ENCODE measurements at places on chromosomes 12 and 14.
A peak's percentile ranks its signal among the peaks of the same experiment; 100 is the strongest.

GRCh38 chr14:61256826-61257468 is 24.2 kb downstream of the TMEM30B start:
- no peak for DNase-seq

DNA sequence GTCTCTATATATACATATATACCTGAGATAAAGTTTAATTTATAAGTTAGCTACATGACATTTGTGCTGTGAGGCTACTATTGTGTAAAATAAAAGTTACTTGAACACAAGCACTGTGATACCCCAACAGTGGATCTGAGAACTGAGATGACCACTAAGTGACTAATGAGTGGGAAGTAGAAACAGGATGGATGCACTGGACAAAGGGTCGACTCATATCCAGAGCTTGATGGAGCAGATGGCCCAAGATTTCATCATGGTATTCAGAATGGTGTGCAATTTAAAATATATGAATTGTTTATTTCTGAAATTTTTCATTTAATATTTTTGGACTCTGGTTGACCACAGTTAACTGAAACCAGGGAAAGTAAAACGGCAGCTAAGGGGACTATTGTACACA is 908.6 kb upstream of the MDGA2 start:
- no peak for DNase-seq

DNA sequence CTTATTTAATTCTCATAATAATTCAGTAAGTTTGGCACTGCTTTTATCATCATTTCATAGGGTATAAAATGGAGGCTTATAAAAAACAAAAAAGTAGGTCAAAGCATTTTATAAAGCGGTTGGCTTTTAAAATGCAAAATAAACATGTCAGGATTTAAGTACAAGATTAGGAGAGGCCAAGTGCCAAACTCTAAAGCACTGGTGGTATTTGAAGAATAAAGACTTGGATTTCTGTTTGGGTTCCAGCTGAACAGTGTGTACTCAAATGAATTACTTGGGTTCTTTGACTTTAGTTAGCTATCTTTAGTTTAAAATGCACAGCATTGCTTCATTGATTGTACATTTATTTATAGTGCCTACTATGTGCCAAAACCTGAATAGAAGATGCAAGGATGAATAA is 966.6 kb upstream of the SEL1L start:
- DNase-seq = no peak

DNA sequence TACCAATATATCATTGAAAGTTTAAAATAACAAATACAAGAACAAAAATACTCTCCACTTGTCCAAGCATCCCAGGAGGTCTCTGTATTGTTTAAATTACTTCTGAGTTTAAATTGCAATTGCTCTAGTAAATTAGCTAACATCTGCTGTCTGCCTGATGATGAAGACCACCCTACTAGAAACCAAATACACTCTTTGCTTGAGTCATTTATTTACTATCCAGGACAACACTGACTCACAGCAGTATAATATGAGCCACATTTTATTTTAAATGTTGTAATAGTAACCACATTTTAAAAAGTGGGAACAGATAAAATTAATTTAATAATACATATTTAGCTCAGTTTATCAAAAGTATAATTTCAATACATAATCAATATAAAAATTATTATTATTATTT is 62.9 kb upstream of the EEA1 start:
- DNase-seq = no peak

- DNase-seq = no peak
Measured at GRCh38 chr12:75656648-75657047, 145.2 kb upstream of the KRR1 start.

- peak; percentile 49 for DNase-seq
Measured at GRCh38 chr14:92494512-92494911, 19.1 kb upstream of the RIN3 start.

DNA sequence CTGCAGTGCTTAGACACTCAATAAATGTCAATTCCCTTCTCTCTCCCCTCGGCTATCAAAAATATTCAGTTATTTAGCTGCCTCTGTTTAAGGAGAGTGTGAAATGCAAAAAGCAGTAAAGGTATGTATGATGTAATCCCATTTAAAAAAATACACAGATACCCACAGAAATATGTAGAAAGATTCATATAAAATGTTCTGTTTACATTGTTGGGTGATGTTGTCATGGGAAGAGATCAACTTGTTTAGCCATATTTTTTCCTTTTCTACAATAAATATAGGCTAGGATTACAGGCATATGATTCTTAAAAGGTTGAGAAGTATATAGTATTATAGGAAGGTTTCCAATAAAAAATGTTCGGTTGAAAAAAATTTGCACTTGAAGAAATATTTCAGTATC is 7.8 kb downstream of the PPP2R3C start:
- no peak for DNase-seq

DNA sequence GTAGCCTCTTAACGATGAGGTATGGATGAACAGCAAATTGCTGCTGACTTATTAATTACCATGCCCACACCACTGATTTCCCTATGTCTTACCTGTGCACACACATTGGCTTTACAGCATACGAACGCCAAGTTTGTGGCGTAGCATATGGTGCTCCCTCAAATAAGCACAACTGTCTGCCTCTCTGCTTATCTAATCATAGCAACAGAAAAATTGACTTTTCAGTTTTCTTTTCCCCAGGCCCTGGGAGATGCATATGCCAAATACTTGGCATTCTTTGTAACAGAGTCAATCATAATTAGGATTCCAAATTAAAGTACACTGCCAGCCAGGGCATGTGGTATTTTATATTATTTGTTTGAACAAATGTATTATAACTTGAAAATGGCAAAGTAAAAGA is 625.5 kb downstream of the DIO2 start:
- no peak for DNase-seq

- no peak for DNase-seq
Measured at GRCh38 chr14:80768646-80769045, 172.9 kb downstream of the CEP128 start.

GRCh38 chr12:132133952-132134652 is 10.0 kb downstream of the DDX51 start:
- no peak for DNase-seq

DNA sequence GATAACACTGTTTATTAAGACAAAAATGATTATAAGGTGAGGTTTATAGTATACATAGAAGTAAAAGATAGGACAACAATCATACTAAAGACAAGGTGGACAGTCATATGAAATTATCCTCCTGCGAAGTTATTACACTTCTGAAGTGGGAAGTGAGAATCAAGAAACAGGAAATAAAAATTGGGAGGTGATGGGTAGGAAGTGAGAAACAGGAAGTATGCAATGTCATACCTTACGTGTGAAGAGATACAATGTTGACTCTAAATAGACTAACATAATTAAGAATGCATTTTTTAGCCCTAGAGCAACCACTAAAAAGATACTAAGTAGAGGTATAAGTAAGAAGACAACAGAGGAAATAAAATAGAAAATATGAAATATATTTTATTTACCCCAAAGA is 43.7 kb downstream of the GRIN2B start:
- no peak for DNase-seq

- DNase-seq = no peak
Measured at GRCh38 chr14:104553166-104554087, 26.1 kb upstream of the C14orf180 start.

- DNase-seq = no peak
Measured at GRCh38 chr14:62189698-62190097, 427.5 kb downstream of the SNAPC1 start.

- no peak for DNase-seq
Measured at GRCh38 chr12:23662966-23663365, 286.5 kb downstream of the SOX5 start.

DNA sequence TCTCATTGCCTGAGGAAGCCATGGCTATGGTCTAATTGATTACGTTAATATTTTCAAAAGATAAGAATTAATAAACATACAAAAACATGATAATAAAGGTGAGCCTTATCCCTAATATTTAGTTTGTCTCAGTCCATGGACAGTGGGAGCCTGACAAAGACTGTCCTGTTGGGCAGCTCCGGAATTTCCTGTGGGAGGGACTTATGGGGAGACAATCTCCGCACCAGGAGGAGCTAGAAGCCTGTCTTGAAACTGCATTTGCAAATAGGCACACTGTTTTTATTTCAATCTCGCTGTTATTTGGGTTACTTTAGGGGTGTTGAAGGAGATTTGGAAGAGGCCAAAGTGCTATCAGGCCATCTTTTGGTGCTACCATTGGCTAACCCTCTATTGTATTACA is 50.8 kb upstream of the ZDHHC17 start:
- no peak for DNase-seq

- no peak for DNase-seq
Measured at GRCh38 chr12:77005611-77006098, 59.7 kb downstream of the E2F7 start.

- DNase-seq = peak; percentile 81
Measured at GRCh38 chr12:58046271-58046670, 104.9 kb downstream of the ATP23 start.

DNA sequence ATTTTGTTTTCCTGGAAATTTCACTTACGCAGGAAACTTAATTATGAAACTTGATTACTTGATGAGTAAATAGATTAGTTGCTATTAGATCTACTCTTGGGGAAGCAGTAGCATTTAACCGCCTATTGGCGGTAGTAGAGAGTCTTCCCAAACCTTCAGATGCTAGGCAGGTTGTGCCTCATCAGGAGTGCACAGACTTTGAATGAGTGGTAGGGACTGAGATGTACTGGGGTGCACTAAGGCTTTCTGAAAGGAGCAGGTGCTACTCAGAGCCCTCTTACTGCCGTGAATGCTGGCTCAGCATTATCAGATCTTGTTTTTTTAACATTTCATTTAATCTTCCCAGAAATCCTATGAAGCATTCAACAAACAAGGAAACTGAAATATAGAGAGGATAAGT is 7.7 kb downstream of the GATC start:
- DNase-seq = peak; percentile 28

DNA sequence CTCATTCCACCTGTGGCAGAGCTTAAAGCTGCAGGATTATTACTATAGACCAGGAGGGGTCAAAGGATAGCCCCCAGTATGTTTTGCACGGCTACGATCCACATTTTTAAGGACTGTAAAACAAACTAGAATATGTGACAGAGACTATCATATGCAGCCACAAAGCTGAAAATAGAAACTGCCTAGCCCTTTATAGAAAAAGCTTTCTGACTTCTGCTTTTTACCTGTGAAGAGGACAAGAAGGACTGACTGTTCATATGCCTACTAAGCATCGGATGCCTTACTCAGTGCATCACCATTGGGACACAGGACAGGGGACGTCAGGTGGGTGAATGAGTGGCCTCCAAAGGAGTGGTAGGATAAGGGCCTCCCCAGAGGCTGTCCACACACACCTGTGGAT is 29.8 kb downstream of the SPTB start:
- no peak for DNase-seq

DNA sequence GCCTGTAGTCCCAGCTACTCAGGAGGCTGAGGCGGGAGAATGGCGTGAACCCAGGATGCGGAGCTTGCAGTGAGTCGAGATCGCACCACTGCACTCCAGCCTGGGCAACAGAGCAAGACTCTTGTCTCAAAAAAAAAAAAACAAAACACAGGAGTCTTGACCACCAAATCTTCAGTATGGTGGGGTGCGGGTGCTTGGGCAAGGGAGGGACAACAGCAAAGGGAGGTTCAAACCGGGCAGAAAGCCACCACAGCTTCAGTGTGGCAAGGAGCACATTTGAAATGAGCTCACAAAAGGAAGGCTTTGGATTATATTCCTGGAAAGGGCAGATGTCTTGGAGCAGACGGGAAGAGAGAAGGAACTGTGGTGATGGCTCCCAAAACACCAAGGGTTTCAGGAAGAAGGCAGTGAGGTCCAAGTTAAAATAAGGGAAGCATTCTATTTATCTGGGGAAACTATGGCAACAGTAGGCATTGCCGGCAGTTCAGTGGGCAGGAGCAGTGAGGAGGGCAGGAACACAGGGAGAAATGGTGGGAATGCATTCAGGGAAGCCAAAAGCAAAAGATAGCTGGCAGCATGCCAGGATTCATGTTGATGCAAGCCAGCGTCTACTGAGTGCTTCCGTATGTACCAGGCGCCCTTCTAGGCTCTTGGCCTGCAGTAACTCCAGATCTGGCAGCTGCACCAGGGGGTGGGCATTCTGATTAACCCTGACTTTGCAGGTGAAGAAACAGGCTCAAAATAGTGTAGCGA is 51.0 kb upstream of the SRSF5 start:
- DNase-seq = peak; percentile 43

DNA sequence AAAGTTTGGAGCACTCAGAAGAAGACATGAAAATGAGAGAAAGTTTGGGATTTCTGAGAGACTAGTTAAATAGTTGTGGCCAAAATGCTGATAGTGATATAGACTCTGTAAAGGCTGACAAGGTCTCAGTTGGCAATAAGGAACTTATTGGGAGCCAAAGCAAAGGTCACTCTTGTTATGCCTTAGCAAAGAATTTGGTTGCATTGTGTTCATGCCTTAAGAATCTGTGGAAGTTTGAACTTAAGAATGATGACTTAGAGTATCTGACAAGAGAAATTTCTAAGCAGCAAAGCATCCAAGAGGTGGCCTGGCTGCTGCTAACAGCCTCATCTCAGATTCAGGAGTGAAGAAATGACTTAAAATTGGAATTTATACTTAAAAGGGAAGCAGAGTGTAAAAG is 113.8 kb downstream of the PIK3C2G start:
- no peak for DNase-seq

DNA sequence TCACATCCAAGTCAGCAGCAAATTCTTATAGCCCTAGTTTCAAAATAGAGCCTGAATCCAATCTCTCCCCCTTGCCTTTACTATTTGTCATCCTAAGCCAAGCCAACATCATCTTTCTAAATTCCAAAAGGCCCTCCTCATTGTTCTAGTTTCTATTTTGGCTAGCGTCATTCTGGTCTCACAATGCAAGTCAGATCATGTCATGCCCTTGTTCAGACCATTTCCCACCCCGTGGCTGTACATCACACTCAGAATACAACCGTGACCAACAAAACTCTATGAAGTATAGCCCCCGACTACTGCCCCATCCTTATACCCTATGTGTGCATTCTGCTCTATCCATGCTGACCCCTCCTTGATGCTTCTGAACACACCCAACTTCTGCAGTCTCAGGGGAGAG is 12.3 kb upstream of the GNG2 start:
- DNase-seq = no peak

GRCh38 chr12:73159954-73160353 is 887.8 kb downstream of the TRHDE start:
- no peak for DNase-seq

DNA sequence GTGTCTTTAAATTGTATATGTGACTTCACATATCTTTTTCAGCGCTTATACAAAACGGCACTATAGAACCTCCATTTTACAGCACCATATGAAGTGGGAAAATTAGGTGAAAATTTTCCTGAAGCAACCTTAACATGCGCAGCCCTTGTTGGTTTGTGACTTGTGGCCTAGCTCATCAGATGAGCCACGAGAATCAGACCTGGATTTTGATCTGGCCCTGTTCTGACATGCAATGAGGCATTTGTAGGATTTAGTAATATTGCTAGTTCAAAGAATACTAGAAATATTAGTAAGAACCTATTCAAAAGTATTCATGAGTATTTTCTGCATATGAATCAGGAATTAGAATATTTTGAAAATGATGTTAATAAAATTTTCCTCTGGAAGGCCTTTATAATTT is 2.9 kb downstream of the CDKN1B start:
- no peak for DNase-seq

DNA sequence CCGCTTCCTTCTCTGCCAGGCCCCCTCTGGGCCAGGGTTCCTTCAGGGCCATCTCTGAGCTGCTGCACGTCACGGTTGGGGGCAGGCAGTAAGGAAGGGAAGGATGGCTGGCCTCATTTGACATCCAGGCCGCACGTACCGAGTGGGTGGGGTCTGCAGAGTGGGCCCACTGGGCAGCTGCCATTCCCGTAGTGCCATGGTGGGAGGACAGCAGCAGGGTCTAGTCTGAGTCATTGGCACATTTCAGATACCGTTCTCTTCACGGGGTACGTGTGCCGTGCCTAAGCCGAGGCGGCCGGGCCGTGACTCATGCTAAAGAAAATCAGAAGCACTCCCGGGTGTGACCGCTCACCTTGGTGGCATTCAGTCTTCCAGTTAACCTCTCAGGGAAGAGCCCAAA is 43.9 kb downstream of the IL31 start:
- no peak for DNase-seq

Measured in HL-60 (cell line).